ENCODE measurements at places on chromosomes 7 and 10.

DNA sequence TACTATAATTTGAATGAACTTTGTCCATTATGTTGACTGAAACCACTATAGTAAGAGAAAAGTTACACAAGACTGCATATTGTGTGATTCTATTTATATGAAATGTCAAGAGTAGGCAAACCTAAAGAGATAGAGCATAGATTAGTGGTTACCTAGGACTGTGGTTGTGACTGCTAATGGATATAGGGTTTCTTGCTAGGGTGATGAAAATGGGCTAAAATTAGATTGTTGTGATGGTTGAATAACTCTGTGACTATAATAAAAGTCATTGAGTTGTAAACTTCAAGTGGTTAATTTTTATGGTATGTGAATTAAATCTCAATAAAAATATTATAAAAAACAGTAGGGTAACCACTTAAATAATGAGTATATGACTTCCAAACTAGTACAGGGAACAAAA lies 142.9 kb upstream of the AHR start:
- no peak for DNase-seq

- DNase-seq = no peak
Observed at GRCh38 chr10:95742485-95742884, 13.5 kb upstream of the ENTPD1 start.

DNA sequence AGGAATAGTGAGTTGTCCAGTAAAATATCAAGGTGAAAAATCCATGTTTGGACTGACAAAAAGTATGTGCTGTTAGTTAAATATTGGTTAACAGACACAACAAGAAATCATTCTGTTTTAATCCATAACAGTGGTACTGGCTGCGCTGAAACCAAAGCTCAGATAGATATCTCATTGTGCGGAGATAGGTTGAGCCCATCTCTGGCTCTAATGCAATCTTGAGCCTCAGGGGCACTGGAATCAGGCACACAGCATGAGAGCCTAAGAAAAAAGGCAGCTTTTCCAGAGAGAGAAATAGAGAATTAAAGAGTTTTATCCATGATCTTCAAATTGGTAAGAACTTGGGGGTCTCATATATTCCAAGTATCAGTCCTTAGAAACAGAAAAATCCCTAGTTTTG lies 373.7 kb downstream of the HPSE2 start:
- DNase-seq = no peak

- DNase-seq = no peak
Observed at GRCh38 chr10:100362570-100363496, 15.8 kb downstream of the SCD start.

GRCh38 chr10:26952094-26952493 lies 91.3 kb upstream of the ABI1 start:
- DNase-seq = no peak
